ENCODE measurements at places on chromosomes 3 and 15.

- DNase-seq: no peak
Measured at GRCh38 chr3:107680698-107681097, 157.9 kb downstream of the BBX start.

- DNase-seq: no peak
Measured at GRCh38 chr3:194767446-194768207, 81.9 kb downstream of the FAM43A start.

- no peak for DNase-seq
Measured at GRCh38 chr3:156795890-156796481, 30.2 kb upstream of the LEKR1 start.

- DNase-seq: no peak
Measured at GRCh38 chr3:150594150-150594549, 9.0 kb upstream of the SELENOT start.

- DNase-seq: no peak
Measured at GRCh38 chr3:139830817-139831216, 104.2 kb upstream of the CLSTN2 start.

DNA sequence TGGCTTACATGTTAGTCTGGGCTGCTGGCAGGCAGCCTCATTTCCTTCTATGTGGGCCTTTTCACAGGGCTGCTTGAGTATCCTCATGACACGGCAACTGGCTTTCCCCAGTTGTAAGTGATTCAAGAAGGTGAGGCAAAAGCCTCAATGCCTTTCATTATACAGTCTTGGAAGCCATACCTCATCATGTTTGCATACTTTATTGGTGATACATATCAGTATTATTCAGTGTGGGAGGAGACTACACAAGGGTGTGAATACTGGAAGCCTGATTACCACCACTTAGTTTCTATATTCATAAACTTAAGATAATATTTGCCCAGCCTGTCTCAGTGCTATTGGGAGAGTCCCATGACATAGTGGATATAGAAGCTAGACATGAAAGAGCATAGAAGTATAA lies 346.8 kb downstream of the SOX2 start:
- no peak for DNase-seq

GRCh38 chr3:63662500-63662899 lies 10.0 kb downstream of the SNTN start:
- no peak for DNase-seq

- no peak for DNase-seq
Measured at GRCh38 chr15:29731865-29732264, 90.4 kb downstream of the TJP1 start.

DNA sequence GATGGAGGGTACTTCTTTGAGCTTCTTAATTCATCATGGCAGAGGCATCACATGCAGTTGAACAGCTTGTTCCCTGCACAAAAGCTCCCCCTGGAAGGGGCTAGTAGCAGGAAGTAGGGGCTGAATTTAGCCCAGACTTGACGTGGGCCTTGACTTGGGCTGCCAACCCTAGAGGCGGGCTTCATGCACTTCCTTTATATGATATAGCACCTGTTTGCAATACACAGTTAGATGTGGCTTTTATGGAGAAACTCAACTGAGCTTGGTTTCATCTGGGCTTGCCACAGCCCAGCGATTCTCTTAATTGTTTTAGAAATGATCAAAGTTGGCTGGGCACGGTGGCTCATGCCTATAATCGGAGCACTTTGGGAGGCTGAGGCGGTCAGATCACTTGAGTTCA lies 33.7 kb upstream of the ADGRG7 start:
- DNase-seq: no peak

- DNase-seq: no peak
Measured at GRCh38 chr15:80509800-80510199, 105.6 kb downstream of the ARNT2 start.
